ENCODE measurements at places on chromosomes 11 and 22.

DNA sequence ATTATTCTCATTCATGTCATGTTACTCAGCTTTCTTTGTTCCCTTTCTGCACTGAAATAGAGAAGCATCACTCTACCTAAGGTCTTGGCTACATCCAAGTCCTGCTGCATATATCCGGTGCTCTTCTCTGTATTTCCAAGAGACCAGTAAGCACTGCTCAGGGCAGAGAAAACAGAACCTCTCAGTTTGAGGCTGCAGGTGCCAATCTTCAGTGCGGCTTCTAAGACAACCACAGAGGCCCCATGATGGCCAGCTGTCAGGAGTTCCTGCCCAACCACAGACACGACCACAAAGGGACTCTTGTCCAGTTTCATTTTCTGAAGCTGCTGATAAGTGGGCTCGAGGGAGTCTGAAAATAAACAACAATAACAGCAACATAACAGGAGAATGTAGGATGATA is 378.4 kb upstream of the PITPNB start:
- DNase-seq, result no peak

DNA sequence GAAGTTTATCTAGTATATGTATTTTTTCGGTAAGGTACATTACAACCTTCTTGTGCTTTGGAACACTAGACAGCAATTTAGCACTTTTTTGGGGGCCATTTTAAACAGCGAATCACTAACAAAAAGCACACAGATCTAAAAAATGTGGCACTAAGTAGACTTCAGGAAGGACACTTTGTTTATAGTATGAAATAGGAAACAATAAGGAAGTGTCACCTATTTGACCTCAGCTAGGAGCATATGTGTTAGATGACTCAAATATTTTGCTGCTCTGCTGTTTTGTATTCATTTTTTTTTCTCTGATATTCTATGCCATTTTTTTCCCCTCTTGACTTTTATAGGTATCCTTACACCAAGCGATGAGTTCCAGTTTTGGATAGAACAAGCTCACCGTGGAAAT is 5.6 kb downstream of the DYNC2H1 start:
- no peak for DNase-seq

- DNase-seq, result no peak
Measured at GRCh38 chr11:71504531-71504930, 22.5 kb upstream of the KRTAP5-7 start.

GRCh38 chr22:42786606-42787356 is 66.1 kb upstream of the A4GALT start:
- no peak for DNase-seq

DNA sequence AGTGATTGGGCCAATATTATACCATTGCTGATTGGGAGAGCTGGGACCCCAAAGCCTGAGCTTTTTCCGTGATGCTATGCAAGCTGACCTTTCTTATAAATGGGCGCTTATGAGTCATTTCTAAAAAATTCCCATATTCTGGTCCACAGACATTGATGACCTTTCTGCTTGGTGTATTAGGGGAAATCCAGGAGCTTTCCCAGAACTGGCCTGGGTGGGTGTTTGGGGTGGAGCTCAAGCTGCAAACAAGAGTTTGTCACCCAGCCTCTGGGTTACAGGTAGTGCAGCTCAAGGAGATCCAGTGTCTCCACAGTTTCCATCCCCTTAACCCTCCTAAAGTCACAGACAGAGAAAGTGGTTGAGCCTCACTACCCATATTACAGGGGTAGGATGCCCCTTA is 67.7 kb downstream of the CCDC81 start:
- DNase-seq, result no peak

DNA sequence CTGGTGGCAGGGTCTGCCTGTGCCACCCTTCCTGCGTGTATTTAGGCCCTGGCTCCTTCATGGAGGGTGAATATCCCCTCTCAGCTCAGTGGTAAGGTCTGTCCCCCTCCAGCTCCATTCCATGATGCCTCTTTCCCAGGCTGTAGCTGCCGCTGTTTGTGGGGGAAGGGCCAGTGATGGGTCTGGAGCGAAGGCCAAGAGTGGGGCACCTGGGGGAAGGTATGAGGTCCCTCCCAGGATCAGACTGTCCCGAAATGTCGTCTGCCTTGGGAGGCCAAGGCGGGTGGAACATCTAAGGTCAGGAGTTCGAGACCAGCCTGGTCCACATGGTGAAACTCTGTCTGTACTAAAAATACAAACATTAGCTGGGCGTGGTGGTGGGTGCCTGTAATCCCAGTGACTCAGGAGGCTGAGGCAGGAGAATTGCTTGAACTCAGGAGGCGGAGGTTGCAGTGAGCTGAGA is 1.1 kb downstream of the CD151 start:
- no peak for DNase-seq

- no peak for DNase-seq
Measured at GRCh38 chr11:15944460-15944859, 411.9 kb downstream of the SOX6 start.

DNA sequence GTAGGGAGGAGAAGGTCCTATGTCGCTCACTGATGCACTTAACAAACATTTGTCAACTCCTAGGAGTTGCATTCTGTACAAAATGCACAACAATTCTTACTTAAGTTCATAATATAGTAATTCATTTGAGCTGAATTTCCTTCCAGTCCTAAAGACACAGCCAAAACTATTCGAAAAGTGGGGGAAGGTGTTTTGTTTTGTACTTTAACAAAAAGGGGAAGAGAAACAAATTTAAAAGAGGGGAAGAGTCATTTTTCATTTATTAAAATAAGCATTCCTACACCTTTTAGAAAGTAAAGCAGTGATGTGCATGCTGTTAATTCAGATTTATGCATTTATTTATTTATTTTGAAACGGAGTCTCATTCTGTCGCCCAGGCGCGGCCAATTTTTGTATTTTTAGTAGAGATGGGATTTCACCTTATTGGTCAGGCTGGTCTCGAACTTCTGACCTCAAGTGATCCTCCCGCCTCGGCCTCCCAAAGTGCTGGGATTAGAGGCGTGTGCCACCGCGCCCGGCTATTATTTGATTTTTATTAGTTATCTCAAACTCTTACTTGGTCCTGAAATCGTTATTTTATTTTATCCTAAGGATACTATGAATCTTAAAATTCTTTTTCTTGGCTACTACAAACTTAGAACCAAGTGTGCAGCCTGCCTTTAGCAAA is 1.1 kb upstream of the FANCF start:
- DNase-seq, result no peak

DNA sequence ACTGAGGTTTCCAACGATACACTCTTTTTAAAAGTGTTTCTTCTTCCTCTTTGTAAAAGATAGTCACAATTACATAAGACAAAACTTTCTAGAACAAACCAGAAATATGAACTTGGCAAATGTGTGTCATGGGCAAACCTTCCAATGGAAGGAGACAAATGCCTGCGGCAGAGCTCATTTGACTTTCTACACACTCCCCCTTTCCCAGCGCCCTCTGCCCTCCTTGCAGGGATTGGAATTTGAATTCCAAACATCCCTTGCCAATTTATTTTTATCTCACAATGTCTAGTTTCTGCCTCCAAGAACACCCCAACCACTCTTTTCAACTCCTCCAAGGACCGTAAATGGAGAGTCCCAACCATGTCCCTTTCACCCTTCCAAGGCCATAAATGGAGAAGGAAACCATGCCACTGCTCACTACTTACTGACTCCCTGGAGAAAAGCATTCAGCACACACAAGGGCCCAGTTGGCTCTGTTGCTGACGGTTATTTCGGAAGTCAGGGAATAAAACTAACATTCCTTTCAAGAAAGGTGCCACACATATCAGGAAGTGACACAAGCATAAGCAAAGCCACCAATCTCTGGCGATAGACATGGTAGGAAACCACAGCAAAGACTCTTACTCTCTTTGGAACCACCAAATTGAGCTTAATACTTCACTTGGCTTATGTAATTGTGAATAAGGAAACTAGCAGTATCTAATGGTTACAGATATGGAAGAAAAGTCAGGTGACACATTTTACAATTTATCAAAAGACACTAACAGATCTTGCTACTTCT is 15.0 kb upstream of the ESAM start:
- no peak for DNase-seq

GRCh38 chr11:31822927-31823643 is 12.0 kb upstream of the PAX6 start:
- no peak for DNase-seq

- DNase-seq, result no peak
Measured at GRCh38 chr11:9057888-9058287, 33.5 kb downstream of the SCUBE2 start.

DNA sequence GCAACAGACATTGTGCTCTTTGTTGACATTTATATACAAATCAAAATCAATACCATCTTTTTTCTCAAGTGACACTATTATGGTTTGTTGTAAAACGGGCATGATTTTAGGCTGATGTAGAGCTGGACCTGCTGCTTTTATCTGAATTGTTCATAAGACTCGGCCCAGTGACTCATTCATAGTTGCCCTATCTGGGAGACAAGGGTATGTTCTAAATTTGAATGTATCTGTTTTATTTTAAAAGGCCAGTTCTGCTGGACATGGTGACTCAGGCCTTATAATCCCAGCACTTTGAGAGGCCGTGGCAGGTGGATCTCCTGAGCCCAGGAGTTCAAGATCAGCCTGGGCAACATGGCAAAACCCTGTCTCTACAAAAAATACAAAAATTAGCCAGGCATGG is 39.3 kb downstream of the CEP295 start:
- DNase-seq, result no peak

- no peak for DNase-seq
Measured at GRCh38 chr22:25060522-25061071, 108.1 kb downstream of the KIAA1671 start.

GRCh38 chr11:2138068-2138430 is 1.1 kb downstream of the IGF2 start:
- DNase-seq, result no peak

GRCh38 chr11:92969293-92969633 is 188 bp upstream of the MTNR1B start:
- DNase-seq, result no peak

All from activated CD8-positive, alpha-beta memory T cell treated with anti-CD3 and anti-CD28 coated beads for 1 hour (primary cell).